ENCODE measurements at places on chromosomes 5 and 9.

DNA sequence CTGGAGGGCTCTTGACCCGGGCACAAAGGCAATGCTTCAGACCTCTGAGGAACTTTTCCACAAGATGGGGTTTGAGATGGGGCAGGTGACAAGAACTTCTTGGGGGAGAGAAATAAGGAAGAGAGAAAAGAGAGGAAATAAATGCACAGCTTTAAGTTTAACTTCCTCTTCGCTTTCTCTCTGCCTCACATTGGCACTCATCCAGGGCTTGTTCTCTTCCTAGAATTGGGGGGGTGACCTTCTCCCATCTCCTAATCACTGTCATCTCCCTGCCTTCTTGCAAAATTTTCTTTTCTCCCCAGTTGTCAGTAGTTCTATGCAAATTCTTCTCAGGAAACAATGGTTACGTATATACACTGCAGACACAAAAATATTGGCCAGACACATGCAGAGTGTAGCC lies 19.1 kb upstream of the ADCY2 start:
- DNase-seq = no peak

GRCh38 chr5:37836592-37837413 lies 3.0 kb downstream of the GDNF start:
- no peak for DNase-seq

GRCh38 chr5:73642344-73642743 lies 16.3 kb downstream of the ARHGEF28 start:
- DNase-seq = no peak

- DNase-seq = no peak
Observed at GRCh38 chr5:158881091-158881880, 218.4 kb downstream of the EBF1 start.

- no peak for DNase-seq
Observed at GRCh38 chr5:94057655-94058054, 316.3 kb upstream of the POU5F2 start.

DNA sequence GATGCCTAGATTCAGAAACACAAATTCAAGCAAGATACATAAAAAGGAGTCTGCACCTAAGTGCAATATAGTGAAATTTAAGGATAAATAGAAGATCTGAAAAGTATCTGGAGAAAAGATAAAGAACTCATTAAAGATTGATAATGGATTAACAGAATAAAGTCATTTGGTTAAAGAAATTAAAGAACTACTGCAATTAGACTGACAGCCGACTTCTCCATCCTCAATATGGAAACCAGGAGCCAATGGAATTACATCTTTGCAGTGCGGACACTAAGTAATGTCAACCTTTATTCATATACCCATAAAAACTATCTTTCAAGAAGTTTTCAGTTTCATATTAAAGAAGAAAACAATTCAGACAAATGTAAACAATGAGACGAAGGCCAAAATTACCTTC lies 81.0 kb downstream of the MRPL36 start:
- DNase-seq = no peak

- no peak for DNase-seq
Observed at GRCh38 chr5:147400126-147400809, 109.6 kb downstream of the DPYSL3 start.

DNA sequence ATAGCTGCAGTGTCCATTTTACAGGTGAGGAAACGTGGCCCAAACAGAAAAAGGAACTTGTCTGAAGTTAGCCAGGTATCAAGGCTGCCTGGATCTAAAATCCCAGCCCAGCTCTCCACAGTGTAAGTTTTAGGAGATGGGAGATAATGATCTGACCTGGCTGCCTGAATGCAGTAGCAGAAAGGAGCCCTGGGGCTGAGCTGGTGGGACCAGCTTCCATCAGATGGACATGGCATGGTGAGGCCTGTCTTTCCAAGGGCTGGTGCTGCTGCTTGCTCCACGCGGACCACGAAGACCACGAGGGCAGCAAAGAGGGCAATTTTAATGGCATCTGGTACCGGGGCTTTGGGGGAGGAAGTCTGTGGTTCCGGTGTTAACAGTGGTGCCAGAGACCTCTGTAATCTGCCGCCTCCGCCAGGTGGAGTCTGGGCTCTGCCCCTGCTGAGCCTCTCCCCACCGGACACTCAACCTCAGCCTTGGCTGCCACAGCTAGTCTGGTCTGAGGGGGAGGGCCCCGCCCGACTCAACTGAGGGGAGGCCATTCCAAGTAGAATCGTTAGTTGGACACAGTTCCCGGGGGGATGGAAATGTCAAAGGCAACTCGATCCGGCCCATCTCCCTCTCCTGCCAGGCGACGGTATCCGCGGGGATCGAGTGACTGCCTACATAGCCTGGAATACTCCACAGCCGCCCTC lies 650 bp downstream of the MYORG start:
- DNase-seq = peak; percentile 62

- no peak for DNase-seq
Observed at GRCh38 chr5:176873541-176874172, 25.5 kb downstream of the HK3 start.
